T-helper 22 cell (primary cell): ENCODE measurements at places on chromosomes 3 and 15.

DNA sequence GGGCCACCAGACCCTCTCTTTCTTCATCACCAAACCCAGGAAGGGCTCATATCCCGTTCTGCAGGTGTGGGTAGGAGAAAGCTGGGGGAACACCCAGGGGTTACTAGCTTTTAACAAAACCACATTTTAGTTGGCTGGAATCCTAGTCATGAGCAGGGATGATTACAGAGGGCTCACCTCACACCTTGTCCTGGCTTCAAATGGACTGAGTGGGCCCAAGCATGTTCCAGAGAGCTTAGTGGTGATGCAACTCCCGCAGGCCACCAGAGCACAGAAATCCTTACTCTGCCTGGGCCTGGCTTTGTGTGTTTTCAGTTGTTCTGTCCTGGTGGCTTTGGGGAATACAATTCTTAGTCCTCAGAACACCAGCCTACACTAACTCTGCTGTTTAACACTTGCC is 56.8 kb upstream of the RYK start:
- DNase-seq: no peak

GRCh38 chr3:184156522-184156955 is 1.4 kb downstream of the DVL3 start:
- DNase-seq: no peak

DNA sequence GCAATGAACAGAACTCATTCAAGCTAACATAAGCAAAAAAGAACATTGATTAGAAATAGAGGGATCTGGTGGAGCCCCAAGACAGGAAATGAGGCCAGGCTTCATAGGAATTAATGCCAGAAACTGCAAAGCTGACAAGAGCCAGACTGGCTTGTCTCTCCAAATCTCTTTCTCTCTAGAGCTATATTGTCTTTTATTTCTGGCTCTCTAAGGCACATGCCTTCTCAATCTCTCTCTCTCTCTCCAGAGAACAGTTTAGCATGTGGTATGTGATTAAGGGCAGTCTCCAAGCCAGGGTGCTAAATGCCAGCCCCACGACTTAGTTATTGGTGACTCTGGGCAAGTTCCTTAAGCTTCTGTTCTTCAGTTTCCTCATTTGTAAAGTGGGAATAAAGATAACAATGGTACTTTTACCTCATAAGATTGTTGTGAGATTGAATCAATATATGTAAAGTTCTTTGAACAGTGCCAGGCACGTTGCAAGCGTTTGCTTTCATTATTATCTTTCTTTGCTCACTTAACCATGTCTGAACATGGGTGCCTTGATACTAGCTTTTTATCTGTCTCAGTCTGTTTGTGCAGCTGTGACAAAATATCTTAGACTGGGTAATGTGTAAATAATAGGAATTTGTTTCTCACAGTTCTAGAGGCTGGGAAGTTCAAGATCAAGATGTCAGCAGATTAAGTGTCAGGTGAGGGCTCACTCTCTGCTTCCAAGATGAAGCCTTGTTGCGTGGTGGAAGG is 123.2 kb downstream of the BDH1 start:
- DNase-seq: no peak

GRCh38 chr15:31977812-31978661 is 52.3 kb upstream of the CHRNA7 start:
- DNase-seq: peak; percentile 4

GRCh38 chr3:54193093-54193492 is 70.7 kb downstream of the CACNA2D3 start:
- no peak for DNase-seq

DNA sequence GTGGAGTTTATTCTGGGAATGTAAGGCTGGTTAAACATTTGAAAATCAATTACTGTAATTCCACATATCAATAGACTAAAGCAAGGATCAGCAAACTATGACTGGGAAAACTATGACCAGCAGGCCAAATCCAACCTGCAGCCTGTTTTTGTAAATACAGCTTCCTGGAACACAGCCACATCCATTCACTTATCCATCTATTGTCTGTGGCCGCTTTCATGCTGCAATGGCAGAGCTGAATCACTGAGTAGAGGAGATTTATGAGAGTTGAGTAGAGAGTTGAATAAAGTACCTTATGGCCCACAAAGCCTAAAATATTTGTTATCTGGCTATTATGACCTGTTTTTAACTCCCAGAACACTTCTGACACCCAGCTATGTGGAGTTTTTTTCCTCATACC is 12.2 kb downstream of the MYLK start:
- DNase-seq: no peak

GRCh38 chr3:16179771-16180736 is 5.6 kb downstream of the GALNT15 start:
- DNase-seq: no peak

GRCh38 chr3:99641982-99642381 is 3.6 kb downstream of the COL8A1 start:
- DNase-seq: no peak

- DNase-seq: no peak
These were observed 236.6 kb downstream of the ZMAT3 start for GRCh38 chr3:178835033-178835432.

DNA sequence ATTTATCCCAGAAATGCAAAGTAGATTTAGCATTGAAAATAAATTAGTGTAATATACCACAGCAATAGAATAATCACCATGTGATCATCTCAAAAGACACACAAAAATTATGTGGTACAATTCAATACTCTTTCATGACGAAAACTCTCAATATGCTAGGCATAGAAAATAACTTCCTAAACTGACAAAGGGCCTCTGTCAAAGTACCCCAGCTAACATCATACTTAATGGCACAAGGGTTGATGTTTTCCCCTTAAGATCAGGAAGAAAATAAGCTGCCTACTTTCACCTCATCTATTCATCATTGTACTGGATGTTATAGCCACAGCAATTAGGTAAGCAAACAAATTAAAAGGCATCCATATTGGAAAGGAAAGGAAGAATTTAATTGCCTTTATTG is 22.7 kb upstream of the NIPA2 start:
- no peak for DNase-seq

- DNase-seq: no peak
These were observed 62.1 kb downstream of the SLC6A6 start for GRCh38 chr3:14464521-14464920.

DNA sequence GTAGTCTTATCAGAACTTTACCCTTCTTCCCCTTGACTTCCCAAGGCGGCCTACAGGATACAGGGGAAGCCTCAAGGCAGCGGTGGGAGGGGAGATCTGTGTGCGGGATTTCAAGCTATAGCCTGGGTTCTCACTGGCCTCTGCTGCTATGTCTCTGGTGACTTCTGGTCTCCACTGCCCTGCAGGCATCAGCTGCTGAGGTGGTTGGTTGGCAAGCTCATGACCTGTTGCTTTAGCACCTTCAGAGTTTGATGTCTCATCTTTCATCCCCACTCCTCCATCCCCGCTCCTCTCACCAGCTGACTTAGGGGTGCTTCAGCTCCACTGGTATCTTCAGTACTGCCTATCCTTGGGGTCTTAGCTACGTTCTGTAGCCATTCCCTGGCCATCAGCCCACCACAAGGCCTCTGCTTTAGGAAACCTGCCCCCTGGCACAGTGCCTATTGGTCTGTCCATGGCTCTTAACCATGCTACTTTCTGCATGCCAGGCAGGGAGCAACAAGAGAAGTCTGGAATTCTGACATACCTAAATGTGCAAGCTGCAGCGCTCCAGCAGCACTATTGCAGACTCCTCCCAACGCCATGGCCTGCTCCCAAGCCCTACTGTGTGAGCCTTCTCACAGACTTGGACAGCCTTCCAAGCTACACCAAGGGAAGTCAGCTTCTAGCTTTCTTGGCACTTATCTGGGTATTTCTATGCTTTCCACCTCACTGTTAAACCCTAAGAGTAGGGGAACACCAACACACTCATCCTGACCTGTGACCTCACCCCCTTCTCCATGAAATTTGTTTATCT is 1.8 kb upstream of the YEATS2 start:
- DNase-seq: no peak

DNA sequence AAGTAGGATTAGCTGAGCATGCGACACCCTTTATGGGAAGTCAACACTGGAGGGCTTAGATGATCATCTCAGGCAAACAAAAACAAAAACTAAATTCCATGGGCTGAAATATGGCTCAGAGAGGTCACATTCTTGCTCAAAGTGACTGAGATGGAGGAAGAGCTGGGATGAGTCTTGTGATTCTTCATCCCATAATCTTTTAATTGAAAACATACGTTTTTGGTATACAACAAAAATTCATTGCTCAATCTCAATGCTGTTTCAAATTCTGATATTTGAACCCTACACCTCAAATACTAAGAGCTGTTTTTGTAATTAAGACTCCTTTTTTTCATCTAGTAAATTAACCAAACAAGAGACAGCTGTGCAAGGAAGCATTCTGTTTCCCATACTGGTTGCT is 257.0 kb downstream of the NR1D2 start:
- DNase-seq: no peak

GRCh38 chr15:85750319-85751290 is 44.1 kb downstream of the KLHL25 start:
- DNase-seq: no peak

GRCh38 chr3:10437995-10438901 is 67.1 kb downstream of the ATP2B2 start:
- DNase-seq: no peak

DNA sequence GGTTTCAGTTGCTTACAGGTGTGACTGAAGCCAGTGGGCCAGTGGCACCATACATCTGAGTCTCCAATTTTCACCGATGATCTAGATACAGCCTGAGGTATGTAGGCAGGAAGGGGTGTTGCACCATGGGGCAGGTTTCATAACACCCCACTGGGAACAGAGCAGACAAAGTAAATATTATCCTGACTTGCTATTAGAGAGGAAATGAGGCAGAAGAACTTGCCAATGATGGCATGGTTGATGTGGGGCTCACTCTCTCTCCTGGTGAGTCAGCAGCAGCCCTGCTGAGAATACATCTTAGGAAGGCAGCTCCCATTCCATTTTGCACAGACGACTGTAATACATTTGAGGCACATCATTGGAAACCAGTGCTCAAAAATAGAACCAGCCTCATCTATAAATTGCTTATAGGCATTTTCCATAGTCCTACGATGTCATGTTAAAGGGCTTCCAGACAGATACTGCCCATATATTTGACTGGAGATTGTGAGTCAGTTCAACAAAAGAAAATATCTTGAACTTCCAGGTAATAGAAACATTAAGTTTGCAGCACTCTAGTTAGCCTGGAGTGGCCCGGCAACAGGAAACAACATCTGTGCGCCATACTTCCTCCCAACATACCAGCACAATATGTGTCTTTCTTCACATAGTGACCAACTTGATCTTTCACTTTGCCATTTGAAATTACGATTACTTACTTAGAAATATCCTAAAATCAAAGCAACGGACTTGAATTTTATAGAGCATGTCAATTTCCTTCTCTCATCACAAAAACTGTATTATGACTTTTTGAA is 175.5 kb downstream of the NECTIN3 start:
- no peak for DNase-seq

DNA sequence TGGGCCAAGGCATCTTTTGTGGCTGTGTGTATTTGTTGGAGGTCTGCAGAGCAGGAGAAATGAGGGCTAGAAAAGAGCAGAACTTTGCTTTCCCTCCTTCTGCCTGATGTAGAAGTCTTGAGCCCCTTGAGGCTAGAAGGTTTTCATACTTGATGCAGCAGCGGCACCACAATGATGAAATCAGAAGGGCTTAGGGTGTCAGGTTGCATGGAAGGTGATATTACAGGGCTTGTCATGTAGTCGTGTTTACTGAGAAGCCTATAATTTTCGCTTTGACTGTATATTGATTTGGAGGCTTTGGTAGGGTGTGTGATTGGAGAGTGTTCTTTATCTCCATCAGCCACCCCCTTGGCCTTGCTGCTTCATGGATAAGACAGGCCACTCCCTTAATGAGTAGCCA is 339.8 kb downstream of the THSD4 start:
- DNase-seq: no peak

GRCh38 chr3:127216415-127217261 is 23.7 kb downstream of the PRR23E start:
- no peak for DNase-seq

GRCh38 chr3:95705786-95706418 is 1108.5 kb upstream of the EPHA6 start:
- DNase-seq: no peak

DNA sequence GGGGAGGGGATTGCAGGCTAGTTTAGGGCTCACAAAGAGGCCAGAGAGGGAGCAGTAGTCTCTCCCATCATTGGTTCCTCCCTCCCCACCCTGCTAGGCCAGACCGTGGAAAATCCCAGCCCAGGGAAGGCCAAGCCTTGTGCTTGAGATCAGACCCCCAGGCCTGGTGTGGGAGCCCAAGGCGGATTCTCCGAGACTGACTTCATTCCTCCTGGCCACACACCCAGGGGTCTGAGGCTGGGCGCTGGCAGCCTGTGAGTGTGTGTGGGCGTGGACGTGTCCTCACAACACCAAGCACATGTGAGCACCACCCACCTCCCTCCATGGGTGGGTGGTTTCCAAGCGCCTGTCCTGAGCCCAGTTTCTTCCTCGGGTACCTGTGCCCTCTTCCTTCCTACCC is 4.1 kb downstream of the LOXL1 start:
- DNase-seq: no peak

DNA sequence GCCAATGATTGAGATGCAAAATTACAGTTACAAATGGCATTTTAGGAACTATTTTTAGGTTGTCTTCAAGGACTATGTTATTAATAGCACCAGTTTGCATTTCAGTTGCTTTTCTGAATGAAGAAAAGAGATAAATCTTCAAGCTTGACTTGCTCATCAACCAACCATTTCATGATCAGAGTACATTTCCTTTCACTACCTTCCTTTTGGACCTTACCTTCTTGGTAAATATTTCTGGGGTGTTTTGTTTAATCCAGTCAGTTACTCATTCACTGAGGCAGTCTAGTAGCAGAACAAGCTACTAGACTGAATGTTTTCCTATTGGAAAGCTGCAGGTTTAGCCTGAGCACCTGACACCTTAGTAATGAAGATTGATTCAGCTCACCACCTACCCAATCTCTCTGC is 8.2 kb downstream of the SLC27A2 start:
- no peak for DNase-seq

GRCh38 chr3:123489400-123490004 is 40.6 kb upstream of the ADCY5 start:
- DNase-seq: no peak

DNA sequence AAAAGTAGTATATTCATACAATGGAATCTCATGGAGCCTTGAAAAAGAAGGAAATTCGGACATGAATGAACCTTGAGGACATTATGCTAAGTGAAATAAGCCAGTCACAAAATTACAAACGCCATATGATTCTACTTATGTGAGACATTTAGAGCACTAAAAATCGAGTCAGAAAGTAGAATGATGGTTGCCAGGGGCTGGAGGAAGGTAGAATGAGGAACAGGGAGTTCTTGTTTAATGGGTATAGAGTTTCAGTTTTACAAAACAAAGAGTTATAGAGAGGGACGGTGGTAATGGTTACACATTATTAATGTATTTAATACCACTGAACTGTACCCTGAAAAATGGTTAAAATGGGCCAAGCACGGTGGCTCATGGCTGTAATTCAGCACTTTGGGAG is 19.5 kb downstream of the UBXN7 start:
- no peak for DNase-seq

DNA sequence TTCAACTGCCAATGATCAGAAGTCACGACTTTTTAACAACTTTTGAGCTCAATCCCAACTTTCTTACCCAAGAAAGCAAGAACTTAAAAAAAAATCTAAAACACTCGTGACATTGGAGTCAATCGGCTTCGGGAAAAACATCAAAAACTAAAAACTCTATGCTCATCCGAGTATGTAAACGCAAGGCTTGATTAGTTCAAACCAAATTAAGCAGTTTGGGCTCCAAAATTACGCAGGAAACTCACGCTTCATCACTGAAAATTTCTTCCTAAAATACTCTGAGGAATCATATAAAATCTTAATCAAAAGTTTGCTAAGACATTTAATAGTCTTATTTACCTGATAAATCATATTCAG is 1.6 kb downstream of the TRA2B start:
- DNase-seq: no peak
